Thyroid gland (tissue), 4 donors: ENCODE measurements at places on chromosomes 3 and 15.

DNA sequence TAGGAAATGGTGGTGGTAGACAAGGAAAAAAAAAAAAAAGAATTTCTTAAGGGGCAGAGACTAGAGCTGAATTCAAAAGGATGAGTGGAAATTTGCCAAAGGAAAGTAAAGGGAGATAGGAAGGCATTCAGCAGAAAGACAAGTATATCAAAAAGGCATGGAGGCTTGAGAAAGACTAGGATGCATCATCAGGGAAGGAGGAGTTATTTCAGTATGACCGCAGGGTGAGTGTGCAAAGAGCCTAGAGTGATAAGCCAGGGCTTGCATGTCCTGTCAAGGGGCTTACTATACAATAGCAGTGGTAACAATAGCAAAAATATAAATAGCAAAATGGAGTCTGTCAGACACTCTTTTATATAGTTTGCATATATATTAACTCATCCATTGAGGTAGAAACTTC is 112.0 kb downstream of the FRMD4B start:
- no peak for DNase-seq

- DNase-seq: no peak
Observed at GRCh38 chr15:40999190-40999589, 45.9 kb downstream of the CHAC1 start.

DNA sequence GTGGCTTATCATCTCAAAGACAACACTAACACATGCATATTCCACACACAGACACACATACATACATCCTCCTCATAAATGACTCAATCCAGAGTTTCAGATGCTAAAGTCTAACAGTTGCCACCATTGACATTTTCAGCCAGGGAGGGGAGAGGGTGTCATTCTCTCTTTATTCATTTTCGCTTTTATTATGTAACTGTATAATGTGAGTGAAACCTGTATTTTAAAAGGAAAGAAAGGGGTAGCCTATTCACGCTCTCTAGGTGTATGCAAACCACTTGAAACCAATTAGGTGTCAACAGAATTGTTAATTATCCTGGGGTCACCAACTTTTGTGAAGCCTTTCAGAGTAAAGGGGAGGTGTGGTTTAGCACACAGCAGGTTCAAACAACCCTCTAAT is 1282.9 kb downstream of the ROBO2 start:
- no peak for DNase-seq

- peak; percentile 31 for DNase-seq
Observed at GRCh38 chr3:185152410-185153170, at the start of gene C3orf70. Gene C3orf70, minus strand, starts transcription at chr3:185153060. Its CDS starts 237 bp downstream, at chr3:185152823.

GRCh38 chr3:52281981-52282801 is 3.7 kb upstream of the WDR82 start:
- DNase-seq: no peak

DNA sequence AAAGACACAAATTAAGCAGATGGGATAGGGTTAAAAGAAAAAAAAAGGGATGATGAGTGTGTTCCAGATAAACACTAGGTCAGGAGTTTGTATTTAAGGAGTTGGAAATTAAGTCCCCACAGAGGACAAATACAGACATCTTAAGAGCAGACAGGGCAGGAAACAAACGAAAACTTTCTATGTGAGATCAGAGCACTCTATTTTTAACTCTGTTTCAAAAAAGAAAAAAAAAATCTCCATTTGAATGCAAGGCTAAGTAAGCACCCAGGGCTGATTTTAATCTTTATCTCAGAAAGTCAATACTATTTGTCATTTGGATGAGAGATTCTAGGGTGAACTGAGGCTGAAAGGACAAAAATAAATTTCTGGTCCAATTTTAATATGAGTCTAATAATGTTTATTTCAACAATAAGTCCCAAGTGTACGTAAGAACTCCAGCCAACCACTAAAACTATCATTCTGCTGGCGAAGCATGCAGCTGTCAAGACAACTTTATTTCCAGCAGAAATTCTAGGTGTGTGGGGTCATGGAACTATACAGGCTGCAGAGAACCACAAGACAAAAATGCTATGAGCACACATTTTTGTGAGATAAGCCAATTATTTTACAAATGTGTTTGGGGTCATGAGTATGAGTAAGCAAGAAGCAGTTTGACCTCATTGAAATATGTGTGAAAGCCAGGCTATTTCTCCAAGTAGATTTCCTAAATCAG is 186.1 kb downstream of the FMN1 start:
- DNase-seq: no peak

GRCh38 chr3:197320582-197320981 is 22.2 kb upstream of the DLG1 start:
- DNase-seq: no peak

DNA sequence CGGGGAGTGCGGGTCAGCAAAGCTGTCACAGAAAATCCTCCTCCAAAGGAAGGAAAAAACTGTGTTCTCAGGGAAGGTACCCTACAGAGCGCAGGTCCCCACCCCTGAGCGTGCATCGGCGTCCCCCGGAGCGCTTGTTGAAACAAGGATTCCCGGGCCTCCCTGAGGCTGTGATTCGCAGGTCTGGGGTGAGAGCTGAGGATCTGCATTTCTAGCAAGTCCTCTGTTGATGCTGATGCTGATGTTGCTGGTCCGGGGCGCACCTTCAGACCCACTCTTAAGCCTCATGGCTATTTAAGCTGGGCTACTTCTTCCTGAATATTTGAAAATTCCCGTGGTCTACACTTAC is 226.2 kb upstream of the IGF1R start:
- DNase-seq: no peak

- no peak for DNase-seq
Observed at GRCh38 chr3:49799761-49800160, at the start of gene CDHR4. Gene CDHR4, minus strand, starts transcription at chr3:49799873. Its CDS starts 61 bp downstream, at chr3:49799812.

DNA sequence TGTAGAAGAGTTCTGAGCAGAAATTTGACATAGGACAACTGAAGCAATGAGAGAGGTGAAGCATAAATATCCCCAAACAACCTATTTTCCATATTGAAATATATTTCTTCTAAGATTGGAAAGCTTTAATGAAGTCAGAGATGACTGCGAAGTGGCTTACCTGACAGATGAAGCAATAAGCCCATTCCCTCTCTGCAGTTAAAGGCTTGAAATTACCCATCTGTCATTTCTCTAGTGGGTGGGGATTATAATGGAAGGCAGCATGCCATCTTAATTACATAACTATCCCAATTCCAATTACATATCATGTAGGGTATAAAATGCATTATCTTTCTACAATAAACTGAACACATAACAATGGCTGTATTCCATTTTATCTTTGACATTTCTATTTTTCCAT is 1070.5 kb downstream of the SI start:
- no peak for DNase-seq

DNA sequence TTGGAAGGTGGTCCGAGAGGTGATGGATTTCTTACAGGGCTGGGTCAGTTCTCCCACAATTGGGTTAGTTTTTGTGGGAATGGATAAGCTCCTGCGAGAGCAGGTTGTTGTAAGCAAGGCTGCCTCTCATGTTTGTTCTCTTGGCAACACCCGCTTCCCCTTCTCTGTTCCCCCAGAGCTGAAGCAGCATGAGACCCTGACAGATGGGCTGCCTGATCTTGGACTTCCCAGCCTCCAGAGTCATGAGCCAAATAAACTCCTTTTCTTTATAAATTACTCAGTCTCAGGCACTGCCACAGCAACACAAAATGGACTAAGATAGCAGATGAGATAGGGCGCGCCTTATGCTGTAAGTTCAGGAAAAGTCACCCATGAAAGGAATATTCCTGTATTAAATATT is 38.7 kb downstream of the NIPA2 start:
- no peak for DNase-seq

DNA sequence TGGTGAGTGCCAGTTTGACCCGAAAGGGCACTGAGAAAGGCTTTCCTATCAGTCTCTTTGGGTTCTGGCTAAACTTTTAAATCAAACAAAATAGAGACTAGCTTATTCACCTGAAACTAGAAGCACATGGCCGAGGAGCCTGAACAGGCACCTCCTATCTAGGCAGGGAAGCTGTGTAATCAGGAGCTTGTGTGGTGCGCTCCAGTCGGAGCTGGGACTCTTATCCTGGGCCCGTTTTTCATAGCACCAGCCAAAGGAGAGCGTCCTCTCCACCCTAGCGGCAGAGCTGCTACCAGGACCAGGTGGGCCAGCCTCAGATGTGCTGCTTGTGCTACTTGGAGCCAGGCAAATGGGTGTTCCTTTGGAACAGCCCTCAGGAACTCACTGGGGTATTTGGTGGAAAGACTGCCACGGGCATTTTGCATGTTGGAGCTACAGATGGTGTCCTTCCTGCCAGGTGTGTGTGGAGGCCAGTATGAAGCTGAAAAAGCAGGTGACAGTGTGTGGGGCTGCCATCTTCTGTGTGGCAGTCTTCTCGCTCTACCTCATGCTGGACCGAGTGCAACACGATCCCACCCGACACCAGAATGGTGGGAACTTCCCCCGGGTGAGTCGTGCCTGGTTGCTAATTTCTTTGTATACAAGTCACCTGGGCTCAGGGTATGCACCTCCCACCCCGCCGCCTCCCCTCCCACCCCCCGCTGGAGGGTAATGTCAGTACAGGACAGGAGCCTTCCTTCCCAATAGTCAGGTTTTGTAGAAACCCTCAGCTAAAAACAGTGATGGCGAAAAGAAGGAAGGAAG is 833 bp downstream of the MAN2A2 start:
- peak; percentile 40 for DNase-seq
